ENCODE measurements at places on chromosomes 4 and X.

- no peak for DNase-seq
Observed at GRCh38 chr4:20464381-20464780, 212.7 kb downstream of the SLIT2 start.

- no peak for DNase-seq
Observed at GRCh38 chrX:150408561-150408960, 45.4 kb downstream of the MAMLD1 start.

DNA sequence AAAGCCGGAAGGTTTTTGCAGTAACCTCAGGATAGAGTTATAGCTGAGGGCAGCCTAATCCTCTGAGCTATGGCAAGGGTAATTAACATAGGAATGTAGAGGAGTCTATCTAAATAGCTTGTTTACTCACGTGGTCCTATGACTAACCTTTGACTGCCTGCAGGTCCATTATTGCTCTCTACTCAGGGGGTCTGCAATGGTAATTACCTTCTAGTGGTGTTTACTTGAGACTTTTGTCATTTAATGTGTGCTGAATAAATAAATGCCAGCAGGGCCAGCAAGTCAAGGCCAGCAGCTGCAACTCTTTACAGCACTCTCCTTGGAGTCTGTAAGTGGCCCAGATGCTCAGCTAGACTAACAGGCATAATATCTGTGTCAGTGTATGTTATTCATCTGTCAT is 212.7 kb upstream of the FMR1 start:
- DNase-seq, result no peak

GRCh38 chr4:162360369-162361149 is 196.8 kb upstream of the FSTL5 start:
- no peak for DNase-seq

DNA sequence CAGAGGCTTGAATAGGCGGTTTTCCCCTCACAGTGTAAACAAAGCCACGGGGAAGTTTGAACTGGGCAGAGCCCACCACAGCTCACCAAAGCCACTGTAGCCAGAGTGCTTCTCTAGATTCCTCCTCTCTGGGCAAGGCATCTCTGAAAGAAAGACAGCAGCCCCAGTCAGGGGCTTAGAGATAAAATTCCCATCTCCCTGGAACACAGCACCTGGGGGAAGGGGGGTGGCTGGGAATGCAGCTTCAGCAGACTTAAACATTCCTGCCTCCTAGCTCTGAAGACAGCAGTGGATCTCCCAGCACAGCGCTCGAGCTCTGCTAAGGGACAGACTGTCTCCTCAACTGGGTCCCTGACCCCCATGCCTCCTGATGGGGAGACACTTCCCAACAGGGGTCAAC is 44.0 kb upstream of the USP38 start:
- no peak for DNase-seq

DNA sequence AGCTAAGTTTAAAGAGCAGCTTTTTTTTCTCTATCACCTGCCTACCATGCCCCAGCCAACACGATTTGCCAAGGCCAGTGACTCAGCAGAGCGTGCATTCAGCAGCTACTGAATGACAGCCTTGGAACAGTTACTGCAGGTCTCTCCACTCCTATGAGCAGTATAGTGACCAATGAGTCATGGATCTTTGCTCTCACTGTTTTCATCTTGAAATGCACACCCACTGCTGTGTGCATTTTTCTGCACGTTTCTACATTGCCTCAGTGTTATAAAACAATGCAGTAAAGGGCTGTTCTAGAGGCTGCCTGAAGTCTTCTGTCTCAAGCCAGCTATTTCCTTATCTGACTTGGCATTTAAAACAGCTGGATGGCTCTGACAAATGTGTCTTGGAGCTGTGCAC is 66.0 kb upstream of the C4orf54 start:
- no peak for DNase-seq

DNA sequence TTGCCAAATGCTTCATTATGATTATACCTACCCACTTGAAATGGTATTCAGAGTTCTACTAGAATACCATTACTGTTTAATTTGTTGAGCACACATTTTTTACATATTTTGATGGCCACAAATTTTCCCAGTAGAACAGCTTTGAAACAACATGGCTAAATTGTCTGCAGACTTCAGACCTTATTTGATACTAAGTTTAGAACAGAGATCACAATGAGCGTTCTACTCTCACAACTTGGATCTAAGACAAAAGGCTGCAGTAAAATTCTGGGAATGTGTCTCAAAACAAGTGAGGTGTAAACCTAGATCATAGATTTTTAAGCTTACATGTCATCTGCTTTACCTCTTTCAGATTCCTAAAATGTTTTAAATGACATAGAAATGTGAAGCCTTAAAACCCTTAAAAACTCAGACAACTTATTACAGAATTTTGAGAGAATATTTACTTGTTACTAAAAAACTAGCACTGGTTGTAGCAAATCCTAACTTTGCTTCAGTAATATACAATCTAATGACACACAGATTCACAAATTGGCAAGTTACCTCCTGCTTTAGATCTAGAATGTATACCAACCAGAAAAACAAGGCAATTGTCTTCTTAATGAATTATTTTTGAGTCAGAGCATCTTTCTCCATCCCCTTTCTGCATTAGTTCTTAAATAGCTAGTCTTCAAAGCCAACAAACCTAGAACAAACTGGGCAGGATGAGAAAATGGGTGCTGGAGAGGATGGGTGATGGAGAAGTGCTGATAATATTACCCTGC is 243.3 kb downstream of the SLC7A11 start:
- no peak for DNase-seq

- DNase-seq, result no peak
Observed at GRCh38 chrX:13295841-13296240, 24.0 kb downstream of the ATXN3L start.

- DNase-seq, result no peak
Observed at GRCh38 chr4:26157541-26157940, 163.3 kb upstream of the RBPJ start.

- DNase-seq, result no peak
Observed at GRCh38 chrX:119646515-119646914, 40.3 kb upstream of the NKRF start.

DNA sequence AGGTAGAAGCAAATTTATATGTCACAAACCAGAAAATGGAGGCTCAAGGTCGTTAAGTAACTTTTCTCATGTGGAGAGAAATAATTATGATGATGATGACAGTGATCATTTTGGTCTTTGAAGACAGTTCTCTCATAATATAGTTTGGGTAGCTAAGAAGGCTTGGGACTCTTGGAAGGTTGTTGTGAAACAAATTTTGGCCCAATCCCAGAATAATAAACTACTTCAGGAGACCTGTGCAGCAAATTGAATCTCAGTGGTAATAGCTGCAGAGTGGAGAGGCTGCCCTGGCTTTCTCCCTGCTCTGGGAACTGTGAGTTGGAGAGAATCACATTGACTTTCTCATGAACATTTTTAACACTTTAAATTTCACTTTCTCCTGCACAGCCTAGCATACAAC is 217.2 kb upstream of the BOD1L1 start:
- no peak for DNase-seq

GRCh38 chr4:825063-825970 is 612 bp downstream of the CPLX1 start:
- DNase-seq, result peak; percentile 74

GRCh38 chr4:185004562-185005218 is 13.6 kb upstream of the HELT start:
- no peak for DNase-seq

- DNase-seq, result no peak
Observed at GRCh38 chrX:134572816-134573682, 85.2 kb downstream of the PLAC1 start.

DNA sequence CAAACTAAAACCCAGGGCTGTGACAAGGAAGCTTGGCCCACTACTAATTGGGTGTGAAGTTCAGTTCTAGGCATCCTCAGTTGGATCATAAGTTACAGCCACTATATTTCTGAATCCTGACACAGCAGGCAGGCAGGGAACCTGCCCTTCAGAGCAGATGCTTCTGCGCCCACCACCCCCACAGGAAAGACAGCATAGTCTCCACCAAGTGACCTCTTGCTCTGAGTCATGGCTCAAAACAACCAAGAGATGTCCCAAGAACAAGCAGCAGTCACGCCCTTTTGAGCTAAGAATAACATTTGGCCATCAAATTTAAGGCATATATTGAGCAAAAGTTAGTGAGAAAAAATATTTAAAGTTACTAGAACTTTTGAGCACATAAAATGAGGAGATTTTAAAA is 170.7 kb upstream of the SMARCAD1 start:
- DNase-seq, result no peak

GRCh38 chr4:3441501-3442459 is at the start of gene HGFAC:
HGFAC (plus strand) TSS chr4:3441968; CDS start chr4:3442002, 34 bp downstream.
- no peak for DNase-seq

GRCh38 chr4:107896158-107896645 is 35.1 kb upstream of the CYP2U1 start:
- no peak for DNase-seq

GRCh38 chr4:169658975-169659715 is 38.8 kb downstream of the CLCN3 start:
- no peak for DNase-seq

DNA sequence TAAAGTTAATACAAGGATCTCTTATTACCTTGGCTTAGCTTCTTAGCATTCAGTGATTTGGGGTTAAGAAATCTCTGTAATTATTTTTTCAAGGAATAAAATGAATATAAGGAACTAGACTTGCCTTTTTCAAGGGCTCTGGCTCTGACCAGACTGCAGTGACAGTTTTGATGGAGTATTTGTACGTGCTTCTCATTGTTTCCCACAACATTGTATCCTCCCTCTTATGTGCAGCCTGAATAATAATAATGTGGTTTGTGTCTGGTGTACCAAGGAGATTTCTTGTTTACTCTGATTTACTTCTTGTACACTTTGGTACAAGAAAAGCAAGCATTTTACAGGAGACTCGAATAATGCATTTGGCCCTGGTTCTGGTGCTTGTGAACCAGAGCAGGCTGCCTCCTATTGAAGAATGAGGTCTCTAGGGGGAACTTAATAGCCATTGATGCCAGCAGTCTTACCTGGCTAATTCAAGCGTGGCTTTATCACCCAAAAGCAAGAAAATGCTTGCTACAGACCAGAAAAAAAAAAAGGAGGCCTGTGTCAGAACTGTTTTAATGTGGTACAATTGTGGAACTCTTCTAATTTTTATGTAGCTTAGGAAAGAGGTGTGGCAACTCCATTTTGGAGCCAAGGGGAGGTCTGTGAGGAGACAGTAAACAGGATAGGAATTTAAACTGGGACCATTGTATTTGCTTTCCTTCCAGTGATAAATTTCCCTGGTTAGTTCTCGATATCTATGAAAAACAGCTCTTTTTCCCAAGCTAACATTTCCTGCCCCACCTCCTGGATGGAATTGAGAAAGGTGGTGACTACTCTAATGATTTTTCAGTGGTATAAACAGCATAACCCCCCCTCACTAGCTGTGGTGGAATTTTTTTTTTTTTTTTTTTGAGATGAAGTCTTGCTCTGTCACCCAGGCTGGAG is 5.6 kb downstream of the OTC start:
- DNase-seq, result no peak

DNA sequence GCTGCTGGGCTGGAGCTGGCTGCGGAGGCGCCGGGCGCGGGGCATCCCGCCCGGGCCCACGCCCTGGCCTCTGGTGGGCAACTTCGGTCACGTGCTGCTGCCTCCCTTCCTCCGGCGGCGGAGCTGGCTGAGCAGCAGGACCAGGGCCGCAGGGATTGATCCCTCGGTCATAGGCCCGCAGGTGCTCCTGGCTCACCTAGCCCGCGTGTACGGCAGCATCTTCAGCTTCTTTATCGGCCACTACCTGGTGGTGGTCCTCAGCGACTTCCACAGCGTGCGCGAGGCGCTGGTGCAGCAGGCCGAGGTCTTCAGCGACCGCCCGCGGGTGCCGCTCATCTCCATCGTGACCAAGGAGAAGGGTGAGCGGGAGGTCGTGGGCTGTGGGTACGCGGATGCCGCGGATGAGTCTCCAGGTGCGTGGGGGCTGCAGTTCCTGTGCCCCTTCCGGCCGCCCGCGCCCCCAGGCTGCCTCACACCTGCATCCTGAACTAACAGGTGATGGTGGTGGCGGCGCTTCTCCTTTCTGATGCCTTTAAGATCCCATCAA is 499 bp downstream of the CYP2U1 start:
- DNase-seq, result no peak

DNA sequence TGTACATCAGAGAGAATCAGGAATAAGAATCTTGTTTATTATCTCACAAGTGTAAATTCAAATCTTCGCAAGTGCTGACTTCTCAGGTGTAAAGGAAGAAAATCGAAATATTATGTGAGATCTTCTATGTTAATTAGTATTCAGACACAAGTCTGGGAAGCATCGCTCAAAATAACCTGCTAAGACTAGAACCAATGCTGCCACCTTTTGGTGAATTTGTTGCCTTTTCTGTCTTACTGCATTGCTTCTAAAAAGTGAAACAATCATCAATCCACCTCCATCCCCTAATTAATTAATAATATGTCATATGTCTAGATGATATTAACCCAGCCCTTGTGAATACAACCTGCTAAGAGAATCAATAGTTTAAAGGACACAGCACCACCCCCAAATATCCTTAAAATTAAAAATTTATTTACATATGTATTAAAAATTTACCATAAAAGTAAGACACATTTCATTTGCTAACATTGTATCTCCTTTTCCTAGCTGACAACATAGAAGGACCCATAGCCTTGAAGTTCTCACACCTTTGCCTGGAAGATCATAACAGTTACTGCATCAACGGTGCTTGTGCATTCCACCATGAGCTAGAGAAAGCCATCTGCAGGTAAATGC is 3.5 kb downstream of the EPGN start:
- DNase-seq, result peak; percentile 4

DNA sequence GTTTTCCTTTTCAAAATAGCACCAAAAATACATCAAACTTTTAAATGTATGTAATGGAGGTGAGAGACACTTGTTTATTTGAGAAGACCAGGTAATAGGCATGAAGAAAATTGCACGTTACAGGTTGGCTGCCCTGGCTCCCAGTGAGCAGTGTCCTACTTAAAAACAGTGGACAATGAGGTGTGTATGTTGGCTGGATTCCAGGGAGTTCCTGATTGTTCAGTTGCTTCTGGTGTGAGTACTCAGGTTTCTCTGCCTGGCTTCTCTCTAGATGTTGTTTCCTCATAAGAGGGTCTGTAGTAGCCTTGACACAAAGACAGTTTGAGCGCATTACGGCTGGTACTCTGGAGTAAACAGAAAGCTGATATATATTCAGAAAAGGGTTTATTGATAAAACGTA is 29.4 kb downstream of the SNX25 start:
- no peak for DNase-seq

DNA sequence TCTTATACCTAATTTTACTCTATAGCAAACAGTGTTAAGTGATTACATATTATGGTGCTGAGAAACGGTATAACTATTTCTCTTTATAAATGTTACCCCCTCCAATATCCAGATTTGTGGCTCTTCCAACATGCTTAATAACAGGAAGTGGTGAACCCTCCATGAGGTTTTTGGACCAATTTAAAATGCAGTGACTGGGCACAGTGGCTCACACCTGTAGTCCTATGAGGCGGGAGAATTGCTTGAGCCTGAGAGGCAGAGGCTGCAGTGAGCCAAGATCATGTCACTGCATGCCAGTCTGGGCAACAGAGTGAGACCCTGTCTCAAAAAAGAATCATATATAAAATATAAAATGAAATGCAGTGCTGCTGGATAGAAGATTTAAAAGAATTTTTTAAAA is 137.3 kb downstream of the MGST2 start:
- no peak for DNase-seq

- DNase-seq, result no peak
Observed at GRCh38 chr4:102860611-102861324, 8.0 kb upstream of the CISD2 start.
